D721Med (cell line): ENCODE measurements at places on chromosomes 2 and 18.

GRCh38 chr2:230318190-230319121, 8.5 kb upstream of the SP140L start:
- DNase-seq, result no peak

GRCh38 chr2:135913727-135914365, 37.6 kb upstream of the MCM6 start:
- no peak for DNase-seq

DNA sequence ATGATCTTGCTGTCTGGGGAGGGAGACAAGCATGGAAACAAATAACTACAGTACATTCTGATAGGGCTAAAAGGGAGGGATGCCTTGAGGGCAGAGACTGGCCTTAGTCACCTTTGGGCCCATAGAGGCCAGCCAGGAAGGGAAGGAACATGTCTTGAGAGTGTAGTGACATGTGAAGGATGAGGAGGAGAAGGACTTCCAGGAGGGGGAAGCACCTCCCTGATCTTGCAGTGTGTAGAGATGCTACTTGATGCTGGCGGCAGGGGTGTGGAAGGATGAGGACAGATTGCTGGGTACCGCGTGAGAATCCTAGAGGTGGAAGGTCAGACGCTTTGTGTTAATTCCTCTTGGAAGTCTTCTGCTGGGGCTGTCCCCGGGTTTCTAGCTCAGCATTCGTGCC, 13.1 kb downstream of the TET3 start:
- DNase-seq, result no peak

GRCh38 chr2:138017824-138018223, 53.6 kb downstream of the HNMT start:
- no peak for DNase-seq

GRCh38 chr18:8696749-8697211, 8.6 kb upstream of the MTCL1 start:
- DNase-seq, result peak; percentile 71

DNA sequence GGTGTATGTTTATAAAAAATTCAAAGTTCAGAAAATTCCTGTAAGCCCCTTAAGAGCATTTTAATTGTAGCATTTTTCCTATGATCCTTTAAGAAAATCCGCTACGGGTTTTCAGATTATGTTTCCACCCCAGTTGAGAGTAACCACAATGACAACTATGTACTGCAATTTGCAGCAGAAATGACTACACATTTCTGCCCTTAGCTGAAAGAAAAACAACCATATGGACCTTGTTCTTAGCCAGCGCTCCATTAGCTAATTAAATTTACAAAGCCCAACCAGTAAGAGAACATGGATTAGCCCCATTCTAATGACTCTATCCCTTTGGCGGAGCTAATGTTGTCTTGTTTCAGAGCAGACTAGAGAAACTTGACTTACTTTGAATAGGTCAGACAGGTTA, 247.6 kb downstream of the SLC8A1 start:
- no peak for DNase-seq

- DNase-seq, result no peak
These were observed 42.1 kb upstream of the TMEM131 start for GRCh38 chr2:98037666-98038336.

GRCh38 chr2:238259061-238260020, 19.5 kb upstream of the HES6 start:
- DNase-seq, result no peak

DNA sequence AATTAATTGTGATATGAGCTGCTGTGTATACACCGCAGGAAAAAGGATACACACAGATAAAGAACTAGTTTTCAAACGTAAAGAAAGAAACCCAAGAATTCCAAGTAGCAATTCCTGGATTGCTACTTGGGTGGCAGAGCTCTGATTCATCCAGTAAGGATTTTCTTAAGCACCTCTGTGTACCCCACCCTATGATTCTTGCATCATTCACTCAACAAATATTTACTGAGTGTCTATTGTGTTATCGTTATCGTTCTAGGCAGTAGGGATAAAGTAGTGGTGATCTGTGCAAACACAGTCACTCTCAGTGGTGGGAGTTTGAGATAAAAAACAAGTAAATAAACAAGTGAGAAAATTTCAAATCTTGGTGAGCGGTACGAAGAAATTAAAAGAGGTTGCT, 4.9 kb upstream of the TMEM200C start:
- DNase-seq, result no peak

DNA sequence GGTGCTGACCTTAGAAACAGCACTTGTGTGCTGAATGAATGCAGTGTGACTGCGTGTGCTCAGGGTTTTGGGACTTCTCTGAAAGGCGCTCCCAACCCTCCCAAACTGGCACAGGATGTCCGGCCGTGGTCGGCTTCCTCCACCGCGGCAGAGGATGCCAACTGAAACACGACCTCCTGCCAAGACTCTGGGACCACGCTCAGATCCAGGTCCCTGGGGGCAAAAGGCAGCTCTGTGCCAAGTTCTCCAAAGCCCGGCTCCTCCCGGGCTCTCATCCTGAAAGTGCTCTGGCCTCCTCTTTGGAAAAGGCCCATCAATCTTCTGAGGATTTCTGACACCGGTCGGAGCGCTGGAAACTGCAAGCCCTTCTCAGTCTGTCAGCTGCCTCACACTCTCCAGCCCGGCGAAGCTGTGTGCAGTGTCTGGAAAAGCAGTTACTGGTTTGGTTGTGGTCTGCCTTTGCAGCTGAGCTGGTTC, 32.3 kb upstream of the ZBTB7C start:
- no peak for DNase-seq

- no peak for DNase-seq
These were observed 381.0 kb downstream of the MTX2 start for GRCh38 chr2:176650104-176650837.

- DNase-seq, result no peak
These were observed 97.1 kb downstream of the ZBTB7C start for GRCh38 chr18:48312066-48312465.

GRCh38 chr18:44876755-44877154, 196.1 kb downstream of the SETBP1 start:
- no peak for DNase-seq

GRCh38 chr2:240225131-240225530, 84.7 kb upstream of the OTOS start:
- DNase-seq, result no peak

DNA sequence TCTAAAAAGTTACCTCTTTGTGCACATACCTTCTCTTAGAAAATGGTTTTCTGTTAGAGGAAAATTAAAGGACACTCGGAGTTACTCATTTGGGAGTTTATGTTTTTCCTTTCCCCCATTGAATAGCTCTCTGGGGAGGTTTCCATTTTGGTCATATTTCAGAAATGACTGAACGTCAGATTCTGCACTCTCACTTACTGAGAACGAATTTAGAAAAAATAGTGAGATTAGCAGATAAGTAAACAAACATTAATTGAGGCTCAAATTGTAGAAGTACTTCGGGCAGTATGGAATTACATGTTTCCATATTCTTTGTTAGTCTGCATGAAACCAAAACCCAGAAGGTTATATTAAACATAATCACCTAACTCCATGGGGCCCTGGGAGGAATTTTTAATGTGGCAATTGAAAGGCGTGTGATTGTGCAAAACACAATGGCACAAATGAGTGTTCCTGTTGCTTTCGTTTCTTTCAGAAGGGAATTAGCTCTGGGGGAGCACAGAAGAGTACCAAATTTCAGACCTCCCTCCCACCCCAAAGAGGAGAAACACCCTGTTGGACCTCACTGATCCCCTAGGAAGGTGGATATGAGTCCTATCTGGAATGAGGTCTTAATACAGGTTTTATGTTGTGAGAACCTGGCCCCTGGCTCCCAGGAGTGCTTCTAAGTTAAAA, 212.3 kb downstream of the BCL2 start:
- DNase-seq, result no peak
